ENCODE measurements at places on chromosomes 3 and 15.

DNA sequence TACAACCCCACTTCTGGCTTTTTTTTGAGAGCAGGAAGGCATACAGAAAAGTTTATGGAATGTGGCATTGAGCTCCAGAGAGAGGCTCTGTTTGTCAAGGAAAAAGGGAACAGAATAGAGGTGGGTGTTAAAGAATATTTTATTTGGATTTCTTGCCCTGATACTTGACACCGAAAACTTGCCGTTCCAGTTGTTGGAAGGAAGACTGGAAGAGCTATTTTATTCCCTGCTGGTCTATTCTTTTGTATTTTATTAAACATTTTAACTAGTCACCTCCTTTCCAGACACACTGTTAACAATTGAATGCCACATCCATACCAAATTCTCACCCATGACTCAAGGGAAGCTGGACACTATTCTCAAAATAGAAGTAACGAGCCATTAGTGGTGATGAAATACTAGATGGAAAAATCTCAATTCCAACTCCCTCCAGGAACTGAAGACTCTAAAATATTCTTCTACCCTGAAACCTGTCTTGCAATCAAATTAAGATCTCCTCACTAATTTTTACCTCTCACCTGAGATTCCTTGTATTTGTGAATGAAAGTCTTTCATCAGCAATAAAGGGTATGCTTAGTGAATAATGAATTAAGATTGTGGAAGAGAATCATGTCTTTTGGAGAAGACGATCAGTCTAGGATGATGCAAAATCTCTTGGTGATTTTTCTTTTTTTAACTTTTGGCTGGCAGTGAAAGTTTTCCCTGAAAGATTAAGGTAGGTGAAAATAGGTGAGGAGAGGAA lies 28.5 kb downstream of the GREM1 start:
- DNase-seq: no peak

GRCh38 chr3:53899750-53900149 lies 8.1 kb upstream of the SELENOK start:
- no peak for DNase-seq

DNA sequence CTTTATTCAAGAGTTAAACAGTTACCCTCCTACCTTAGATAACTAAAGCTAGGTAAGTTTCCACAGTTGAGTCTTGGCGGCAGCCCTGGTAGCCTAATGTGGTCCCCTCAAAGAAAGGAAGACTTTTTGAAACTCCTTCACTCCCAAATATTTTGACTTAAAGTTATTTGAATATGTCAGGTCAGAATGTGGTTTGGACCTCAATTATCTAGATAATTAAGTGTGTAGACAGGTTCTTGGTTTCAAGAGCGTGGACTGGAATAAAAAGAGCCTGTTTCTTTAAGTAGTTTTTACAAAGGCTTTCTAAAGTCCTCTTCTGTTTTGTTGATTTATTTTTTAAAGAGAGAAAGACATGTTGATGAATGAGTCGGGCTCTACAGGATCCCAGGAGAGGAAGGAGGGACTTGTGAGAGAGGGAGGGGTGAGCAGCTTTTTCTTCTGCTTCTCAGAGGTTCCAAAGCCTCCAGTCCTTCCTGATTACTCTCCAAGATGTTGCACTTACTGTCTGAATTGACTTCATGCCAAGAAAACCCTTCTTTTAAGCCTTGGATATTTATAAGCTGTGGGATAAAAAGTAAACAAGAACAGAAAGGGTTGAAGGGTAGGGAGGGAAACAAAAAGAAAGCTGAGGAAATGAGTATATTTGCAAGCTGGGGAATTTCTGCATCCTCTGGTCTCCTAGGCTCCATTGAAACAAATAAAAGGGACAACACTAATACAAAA lies 457.4 kb downstream of the IGSF11 start:
- no peak for DNase-seq

DNA sequence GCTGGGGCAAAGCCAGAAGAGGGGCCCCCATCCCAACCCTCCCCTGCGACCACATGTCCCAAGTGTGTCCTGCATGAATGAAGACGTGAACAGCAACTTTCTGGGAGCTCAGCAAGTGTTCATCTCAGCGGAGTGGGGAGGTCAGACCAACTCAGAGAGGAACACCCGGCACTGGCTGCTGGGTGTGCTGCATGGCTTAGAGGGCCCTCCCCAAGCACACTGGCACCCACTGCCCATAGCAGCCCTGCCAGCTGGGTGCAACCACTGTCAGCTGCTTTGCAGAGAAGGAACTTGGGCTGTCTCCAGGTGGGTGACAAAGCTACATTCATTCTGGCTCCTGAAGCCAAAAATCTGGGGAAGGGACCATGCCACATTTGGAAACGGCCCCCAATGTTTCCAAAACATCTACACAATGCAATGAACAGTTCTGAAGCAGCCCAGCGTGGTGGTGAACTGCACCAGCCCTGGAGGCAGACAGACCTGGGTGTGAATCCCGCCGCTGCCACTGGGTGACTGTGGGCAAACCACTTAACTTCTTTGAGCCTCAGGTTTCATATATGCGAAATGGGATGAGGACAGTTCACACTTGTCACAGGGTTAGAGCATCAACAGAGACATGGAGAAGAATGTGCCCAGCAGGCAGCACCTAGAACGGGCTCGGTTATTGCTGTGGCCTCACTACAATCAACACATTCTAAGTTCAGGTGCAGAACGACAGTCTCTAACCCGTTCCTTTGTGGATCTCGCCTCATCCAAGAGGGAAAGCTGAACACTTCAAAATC lies 145.4 kb downstream of the NUP210 start:
- no peak for DNase-seq

DNA sequence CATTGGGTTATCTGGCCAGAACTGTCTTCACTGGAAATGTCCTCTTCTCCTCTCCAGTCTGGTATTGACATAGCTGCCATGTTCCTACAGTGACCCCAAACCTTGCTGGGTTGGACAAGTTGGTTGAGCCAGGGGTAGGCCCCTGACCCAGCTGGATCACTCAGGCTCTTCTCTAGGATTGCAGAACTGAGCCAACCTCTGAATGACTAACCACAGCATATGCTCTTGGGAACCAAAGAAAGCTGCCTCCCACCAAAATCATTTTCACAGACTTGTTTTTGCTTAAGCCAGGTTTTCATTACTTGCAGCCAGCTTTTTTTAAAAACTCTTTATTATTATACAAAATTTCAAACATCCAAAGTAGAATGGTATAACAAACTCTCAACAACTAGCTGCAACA lies 41.4 kb downstream of the FSIP1 start:
- DNase-seq: no peak

GRCh38 chr3:197260491-197261163 lies 37.8 kb downstream of the DLG1 start:
- DNase-seq: no peak

DNA sequence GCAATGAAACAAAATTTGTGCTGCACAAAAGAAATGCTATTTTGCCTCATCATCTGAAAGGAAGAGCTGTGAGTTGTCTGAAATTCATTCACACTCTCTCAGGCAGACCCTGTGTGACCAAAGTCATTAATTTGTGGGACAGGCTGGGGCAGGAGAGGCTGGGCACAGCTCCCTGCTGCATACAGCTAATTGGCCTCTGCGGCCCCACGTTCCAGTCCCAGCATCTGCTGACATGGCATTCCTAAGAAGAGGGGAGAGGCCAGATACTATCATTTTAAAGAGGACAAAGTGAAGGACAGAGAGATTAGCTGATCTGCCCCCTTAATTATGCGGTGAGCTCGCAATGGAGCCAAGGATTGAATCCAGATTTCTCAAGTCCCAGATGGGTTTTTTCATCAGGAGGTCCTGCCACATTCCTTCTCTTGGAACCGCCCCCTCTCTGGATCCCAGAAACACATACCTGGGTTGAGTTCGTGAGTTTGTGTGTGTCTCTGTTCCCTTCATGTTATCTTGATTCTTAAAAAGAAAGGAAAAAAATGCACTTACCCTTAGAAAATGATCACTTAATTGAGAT lies 25.1 kb downstream of the POLR2M start:
- DNase-seq: no peak

DNA sequence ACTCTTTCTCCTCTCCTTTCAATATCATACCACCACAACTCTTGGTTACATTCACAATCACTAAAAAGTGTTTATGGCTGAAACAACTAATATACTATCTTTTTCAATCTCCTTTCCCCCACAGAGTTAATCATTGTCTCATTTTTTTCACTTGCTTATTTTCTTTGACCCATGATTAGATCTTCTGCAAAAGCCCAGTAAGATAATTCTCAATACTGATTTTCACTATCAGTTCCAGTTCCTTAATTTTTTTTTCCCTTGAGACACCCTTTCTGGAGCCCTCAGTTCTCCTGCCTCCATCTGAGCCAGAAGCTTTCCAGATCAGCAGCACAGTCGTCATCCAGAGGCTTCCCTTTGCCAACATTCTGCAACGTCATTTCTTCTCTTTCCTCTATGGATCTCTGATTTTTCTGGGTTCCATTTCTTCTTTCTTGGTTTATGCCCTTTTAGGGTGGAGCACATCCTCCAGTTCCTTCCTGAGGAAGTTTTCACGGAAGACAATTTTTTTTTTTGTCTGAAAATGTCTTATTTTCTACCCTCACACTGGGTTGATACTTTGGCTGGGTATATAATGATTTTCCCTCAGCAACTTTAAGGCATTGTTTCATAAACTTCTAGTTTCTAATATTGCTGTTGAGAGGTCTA lies 88.7 kb upstream of the C15orf39 start:
- DNase-seq: no peak

- DNase-seq: no peak
Observed at GRCh38 chr3:100103558-100104441, 10.5 kb downstream of the FILIP1L start.

GRCh38 chr3:193599393-193599792 lies 6.4 kb downstream of the OPA1 start:
- no peak for DNase-seq

- no peak for DNase-seq
Observed at GRCh38 chr3:129063091-129063640, 2.6 kb downstream of the GP9 start.

GRCh38 chr3:113132571-113132996 lies 78.8 kb upstream of the BOC start:
- DNase-seq: no peak

- DNase-seq: no peak
Observed at GRCh38 chr3:24375947-24376384, 118.7 kb downstream of the THRB start.

GRCh38 chr15:65366122-65366892 lies 11.5 kb downstream of the IGDCC3 start:
- DNase-seq: no peak

GRCh38 chr3:58484722-58485069 lies 7.2 kb upstream of the KCTD6 start:
- DNase-seq: no peak

- DNase-seq: no peak
Observed at GRCh38 chr15:100454148-100454547, 74.6 kb downstream of the CERS3 start.

GRCh38 chr3:146536681-146537080 lies 7.7 kb downstream of the PLSCR1 start:
- DNase-seq: no peak

DNA sequence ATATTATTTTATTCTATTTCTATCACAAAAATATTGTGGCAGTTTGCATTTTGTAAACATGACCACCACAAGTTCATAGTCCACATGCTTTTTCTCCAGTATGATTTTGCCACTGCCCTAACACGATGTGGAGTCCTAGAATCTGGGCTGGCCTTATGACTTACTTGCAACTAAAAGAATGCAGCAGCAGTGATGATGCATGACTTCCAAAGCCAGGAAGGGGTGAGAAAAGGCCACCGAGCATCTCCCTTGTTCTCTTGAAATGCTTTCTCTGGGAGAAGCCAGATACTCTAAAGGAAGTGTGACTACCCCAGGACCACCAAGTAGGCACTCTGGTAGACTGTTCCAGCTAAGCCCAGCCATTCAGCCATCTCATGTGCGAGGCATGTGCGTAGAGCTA lies 191.6 kb upstream of the MRPL3 start:
- no peak for DNase-seq

DNA sequence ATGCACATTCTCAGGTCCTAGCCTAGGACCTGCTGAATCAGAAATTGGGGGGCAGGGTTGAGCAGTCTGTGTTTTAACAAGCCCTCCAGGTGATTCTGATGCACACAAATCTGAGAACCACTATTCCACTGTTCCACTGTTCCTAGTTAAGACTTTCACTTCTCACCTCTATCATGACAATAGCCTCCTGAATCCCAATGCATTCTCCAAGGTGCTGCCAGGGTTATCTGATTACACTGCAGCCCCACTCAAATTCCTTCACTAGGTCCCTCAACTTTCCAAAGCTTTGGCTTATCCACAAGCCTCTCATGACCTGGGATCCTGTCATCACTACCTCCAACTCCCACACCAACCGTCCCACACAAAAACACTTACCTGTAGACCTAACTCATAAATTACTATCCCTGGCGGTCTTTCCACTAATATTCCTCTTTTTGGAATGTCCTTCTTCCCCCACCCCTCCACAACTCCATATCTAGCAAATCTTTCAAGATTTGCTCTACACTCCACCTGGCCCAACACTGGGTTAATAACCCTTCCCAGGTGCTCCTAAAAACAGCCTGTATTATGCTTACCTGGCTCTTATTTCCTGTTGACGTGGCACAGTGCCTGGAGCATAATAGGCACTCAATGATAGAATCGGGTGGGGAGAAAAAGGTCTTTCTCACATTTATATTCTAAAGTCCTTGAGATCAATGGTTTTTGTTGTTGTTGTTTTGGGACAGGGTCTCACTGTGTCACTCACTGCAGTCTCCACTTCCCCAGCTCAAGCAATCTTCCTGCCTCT lies 27.2 kb downstream of the TBL1XR1 start:
- DNase-seq: no peak

- DNase-seq: no peak
Observed at GRCh38 chr3:88028876-88029275, 29.9 kb downstream of the CGGBP1 start.

DNA sequence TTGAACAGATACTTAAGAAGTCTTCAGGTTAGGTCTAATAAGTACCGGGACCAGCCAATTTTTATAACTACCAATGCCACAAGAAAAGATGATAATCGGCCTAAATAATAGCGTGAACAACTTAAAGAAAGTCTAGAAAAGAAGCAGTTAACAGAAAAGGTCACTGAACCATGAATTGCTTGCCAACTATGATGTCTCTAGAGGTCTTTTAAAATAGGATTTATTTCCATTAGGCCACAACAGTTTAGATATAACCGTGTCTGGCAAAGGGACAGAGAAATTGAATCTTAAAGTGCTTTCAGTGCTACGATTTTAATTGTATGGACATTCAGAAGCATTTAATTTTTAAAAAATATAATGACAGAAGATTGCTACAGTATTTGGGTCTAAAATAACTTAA lies 1070.4 kb downstream of the ROBO1 start:
- DNase-seq: no peak

All from activated naive CD4-positive, alpha-beta T cell treated with anti-CD3 and anti-CD28 coated beads, Interleukin-2, amount 50 U/mL, for 72 hours (primary cell).